ENCODE measurements at places on chromosomes 11 and 22.

- peak; percentile 43 for DNase-seq
These were observed at the start of gene TTLL12 for GRCh38 chr22:43186272-43187170. Gene TTLL12, minus strand, starts transcription at chr22:43187134. Its CDS starts 65 bp downstream, at chr22:43187069.

GRCh38 chr11:12963792-12964536, 45.2 kb upstream of the RASSF10 start:
- DNase-seq: peak; percentile 28

DNA sequence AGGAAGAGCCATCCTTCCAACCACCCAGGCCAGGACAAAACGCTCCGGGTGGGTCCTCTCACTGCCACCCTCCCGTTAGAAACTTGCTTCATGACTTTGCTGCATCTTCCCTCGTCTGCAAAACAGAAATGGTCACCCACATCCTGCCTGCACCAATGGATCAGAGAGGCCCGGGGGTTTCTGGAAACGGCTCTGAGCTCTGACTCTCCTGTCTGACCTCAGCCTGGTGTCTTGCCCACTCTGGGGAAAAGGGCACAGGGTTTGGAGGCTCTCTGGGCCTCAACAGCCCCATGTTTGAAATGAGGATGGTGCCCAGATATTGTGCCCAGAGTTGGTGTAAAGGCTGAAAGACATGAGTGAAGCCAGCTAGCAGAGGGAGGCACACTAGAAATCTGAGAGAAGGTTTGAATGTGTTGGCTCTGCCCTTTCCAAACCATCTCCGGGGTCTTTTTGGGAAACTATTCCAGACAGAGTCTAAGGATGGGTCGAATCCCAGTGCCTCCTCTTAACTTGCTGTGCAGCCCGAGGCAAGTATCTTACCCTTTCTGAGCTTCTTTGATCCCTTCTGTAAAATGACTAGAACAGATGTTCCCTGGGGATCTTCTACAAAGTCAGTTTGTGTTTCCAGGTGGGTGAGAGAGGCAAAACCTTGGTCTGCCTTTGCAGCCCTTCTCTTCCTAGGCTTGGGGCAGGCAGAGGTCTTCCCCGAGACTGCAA, 2.1 kb downstream of the CRYBB3 start:
- no peak for DNase-seq

DNA sequence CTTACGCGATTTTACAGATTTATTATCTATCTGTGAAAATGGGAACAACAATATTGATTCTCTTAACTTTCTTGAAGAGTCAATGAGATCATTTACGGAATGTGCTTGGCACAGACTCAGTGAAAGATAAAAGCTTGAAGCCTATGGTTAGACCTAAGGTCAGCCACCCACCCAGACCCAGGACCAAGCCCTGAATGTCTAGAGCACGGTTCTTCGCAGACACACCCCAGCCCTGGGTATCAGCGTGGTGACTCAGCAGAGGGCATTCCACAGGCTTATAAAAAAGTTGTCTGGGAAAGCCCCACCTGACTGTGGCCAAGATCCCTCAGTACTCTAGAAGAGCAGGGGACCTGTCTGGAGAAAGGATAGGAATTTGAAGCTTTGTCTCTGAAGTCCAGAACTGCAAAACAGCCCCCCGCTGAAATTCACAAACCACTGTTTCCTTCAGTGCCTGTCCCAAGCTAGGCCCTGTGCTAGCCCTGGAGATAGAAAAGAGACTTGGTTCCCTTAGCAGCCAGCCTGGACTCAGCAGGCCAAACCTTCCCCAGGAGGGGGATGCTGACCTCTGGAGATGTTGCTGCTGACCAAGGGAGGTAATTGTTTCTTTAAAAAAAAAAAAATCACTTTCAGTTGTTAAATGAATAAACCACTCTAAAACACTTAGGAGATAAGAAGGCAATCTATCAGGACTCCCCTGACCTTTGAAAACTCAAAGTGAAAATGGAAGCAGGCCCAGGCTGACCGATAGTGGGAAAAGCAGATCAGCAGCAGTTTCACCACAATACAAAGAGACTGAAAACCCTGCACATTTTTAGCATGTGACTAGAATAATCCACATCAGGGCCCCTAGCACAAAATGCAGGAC, 114.0 kb downstream of the ABTB2 start:
- DNase-seq: no peak

DNA sequence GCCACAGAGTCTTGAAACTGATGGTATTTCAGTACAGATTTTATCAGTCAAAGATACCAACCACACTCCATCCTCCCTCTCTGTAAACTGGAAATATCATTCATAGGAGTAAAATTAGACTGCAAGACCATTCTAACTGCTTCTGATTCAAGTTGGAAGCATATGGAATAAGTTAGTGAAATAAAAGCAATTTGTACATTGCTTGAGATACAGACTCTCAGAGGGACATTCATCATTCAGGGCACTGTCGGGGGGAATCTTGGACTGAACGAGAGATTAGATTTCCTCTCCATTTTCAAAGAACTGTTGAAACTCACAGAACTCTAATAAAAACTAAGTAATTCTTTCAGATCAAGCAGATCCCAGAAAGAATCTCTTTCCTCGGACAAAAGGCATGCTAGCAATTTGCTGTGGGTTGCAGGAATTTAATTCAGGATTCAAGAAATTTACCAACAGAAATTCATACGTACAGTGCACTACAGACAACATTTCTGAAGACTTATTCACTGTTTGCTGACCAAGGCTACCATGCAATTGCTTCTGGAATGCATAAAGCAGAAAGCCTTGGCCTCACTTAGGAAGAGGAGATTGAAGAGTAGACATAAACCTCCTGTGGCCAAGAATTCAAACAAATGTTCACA, 34.1 kb downstream of the PAMR1 start:
- DNase-seq: no peak

GRCh38 chr11:62850911-62851806, 11.8 kb upstream of the WDR74 start:
- DNase-seq: no peak

- no peak for DNase-seq
These were observed 1.8 kb downstream of the C11orf68 start for GRCh38 chr11:65917077-65917433.

- no peak for DNase-seq
These were observed 33.7 kb downstream of the USP28 start for GRCh38 chr11:113841691-113842090.

DNA sequence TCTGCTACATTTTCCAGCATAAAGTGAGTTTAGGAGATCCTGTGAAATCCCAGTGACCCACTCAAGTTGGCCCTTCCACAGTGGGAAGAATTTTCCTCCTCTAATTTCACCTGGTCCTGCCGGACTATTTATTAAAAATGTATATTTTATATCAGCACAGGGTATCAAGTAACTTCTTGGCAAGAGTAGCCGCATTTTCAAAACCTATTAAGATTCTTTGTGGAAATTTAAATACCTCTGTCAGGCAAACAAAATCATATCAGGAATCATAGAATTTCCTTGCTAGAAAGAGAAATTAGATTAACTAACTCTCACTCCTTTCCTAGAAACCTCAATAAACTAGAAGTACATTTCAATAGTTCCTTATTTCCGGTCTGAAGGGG, 9.7 kb downstream of the MN1 start:
- no peak for DNase-seq

GRCh38 chr11:122617297-122617696, 38.2 kb upstream of the UBASH3B start:
- no peak for DNase-seq

DNA sequence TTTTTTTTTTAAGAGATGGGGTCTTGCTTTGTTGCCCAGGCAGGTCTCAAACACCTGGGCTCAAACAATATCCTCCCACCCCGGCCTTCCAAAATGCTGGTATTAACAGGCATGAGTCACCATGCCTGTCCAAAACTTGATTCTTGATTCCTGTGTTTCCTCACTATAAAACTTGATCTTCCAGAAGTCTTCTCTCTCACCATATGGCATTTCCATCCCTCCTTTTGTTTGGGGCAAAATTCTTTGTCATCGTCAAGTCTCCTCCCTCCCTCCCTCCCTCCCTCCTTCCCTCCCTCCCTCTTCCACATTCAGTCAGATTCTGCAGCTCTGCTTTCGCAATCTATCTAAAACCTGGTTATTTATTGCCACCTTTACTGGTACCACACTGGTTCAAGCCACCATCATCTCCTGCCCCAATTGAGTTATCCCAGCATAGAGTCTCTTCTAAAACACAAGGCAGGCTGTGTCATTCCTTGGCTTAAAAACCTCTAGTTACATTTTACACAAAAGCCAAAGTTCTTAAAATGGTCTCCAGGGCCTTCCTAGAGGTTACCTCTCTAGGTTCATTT, 65.0 kb upstream of the HORMAD2 start:
- no peak for DNase-seq

GRCh38 chr11:107824668-107825369, 33.8 kb downstream of the SLC35F2 start:
- DNase-seq: no peak

- no peak for DNase-seq
These were observed 46.4 kb upstream of the FTH1 start for GRCh38 chr11:62013537-62014476.

- no peak for DNase-seq
These were observed 38.7 kb upstream of the LINC01488 start for GRCh38 chr11:69442807-69443137.

DNA sequence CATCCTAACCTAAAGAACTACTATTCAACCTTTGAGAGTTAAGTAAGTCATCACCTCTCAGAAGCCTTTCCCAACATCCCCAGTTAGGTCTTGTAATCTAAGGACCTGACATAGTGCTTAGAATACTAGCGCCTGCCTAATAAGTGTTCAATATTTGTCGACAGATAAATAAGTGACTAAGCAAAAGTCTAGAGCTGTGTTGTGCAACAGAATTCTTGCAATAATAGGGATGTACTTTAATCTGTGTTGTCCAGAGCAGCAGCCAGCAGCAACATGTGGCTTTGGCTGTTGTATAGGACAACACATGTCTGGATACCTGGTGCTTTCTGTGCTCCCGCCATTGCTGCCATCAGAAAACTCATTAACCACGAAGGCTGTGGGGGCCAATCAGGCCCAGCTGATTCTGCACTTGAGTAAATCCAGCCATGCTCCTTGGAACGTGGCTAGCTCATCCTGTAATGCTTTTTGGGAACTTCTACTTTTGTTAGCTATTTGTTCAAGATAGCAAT, 66.8 kb upstream of the NTM start:
- DNase-seq: no peak

DNA sequence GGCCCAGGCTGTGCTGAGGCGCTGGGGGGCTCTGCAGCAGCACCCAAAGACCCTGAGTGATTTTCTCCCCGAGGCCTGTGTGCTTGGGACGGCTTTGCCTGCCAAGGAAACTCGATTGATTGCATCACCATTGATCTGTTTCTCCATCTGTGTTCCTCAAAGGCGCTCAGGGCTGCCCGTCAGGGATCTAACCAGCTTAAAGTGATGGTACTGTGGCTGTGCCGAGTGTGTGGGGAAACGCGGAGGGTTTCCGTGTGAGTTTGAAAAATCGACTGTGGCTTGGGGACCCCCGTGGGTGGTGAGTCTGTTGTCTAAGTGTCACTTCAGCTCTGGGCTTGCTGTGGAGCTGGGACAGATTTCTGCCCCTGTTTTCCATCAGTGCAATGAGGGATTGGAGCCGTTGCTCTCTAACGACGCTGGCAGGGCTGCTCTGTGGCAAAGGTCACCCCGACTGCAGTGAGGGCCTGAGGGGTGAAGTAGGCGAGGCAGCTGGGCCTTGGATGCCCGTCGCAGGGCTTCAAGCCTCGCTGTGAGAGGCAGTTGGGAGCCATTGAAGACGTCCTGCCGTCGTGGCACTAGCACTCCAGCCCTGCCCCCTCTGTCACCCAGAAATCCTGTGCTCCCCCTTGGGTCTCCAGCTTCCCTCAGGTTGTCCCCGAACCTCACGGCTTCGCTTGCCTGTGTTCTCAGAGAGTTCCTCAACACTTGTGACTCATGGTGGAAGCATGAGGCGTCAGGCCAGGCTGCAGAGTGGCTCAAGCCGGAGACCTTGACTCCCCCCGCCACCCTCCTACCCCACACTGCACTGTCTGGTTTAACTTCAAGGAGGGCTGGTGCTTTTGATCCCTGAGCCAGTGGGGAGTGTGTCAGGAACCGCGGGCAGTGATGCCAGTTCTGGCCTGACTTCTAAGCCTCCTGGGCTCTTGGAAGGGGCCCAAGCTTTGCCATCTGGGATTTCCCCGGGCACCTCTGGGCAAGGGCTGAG, 21.8 kb downstream of the CACNA1I start:
- DNase-seq: no peak

DNA sequence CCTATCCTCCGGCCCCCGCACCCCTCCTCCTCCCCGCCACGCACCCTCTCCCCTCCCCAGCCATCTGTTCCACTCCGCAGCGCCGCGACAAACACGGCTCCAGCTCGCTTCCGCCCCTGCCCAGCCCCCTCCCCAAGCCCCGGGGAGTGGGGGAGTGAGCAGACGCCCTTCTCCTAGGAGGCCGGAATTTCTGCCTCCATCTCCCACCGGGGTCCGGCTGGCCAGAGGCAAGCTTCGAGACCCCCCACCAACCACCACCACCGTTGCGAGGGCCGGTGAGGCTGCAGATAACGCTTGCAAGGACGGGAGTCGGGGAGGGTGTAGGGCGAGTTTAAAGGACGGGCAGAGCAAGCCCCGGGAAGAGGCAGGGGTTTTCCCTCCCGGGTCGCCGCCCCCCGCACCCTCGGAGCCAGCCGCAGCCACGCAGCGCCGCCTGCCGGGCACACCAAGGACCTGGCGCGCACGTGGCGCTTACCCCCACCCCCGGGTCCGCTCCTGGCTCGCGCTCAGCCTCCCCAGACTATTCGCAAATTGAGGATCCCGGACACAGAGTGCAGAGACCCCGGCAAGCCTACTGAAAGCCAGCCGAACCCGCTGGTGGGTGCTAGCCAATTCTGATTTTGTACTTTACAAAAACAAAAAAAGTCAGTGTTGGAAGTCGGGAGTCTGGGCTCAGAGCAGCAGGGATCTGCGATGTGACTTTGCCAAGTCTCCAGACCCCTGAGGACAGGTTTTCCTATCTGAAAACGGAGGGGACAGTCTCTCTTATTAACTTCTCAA, 22.6 kb downstream of the RTN4RL2 start:
- peak; percentile 10 for DNase-seq

DNA sequence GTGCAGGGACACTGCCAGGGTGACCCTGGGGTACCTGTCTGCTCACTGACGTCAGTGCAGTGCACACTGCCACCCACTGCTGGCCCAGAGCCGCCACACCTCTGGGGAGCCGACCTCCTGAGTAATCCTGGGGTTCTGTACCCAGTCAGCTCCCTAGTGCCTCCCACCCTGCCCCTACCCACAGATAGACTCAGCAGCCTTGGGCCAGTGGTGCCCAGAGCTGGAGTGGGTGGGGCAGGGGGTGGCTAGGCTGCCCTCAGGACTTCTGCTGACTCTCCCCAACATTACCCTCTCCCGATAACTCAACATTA, 5.8 kb downstream of the NRXN2 start:
- DNase-seq: no peak

- no peak for DNase-seq
These were observed 15.1 kb downstream of the FXYD6 start for GRCh38 chr11:117861151-117862018.

GRCh38 chr22:48474881-48475280, 1352.8 kb downstream of the BRD1 start:
- DNase-seq: no peak

GRCh38 chr11:96124155-96124554, 200.2 kb upstream of the MTMR2 start:
- no peak for DNase-seq

Measured in activated effector memory CD4-positive, alpha-beta T cell treated with Interleukin-2 at 50 U/mL for 16 hours (primary cell).